ENCODE measurements at places on chromosomes 7 and 10. TPM values are rescaled to one million over a fixed set of nuclear protein-coding genes. Genes with fewer than 3 reads are reported as not detected.

The PRRT4 gene
- total RNA-seq: 1.5 TPM

The LIPF gene
- not detected for total RNA-seq

The LIPM gene
- total RNA-seq: not detected

The ANXA8L1 gene
- total RNA-seq: not detected

The VDAC2 gene
- 433 TPM for total RNA-seq

The SAMD9L gene
- total RNA-seq: 4.6 TPM

The DRGX gene
- not detected for total RNA-seq

The ANKRD7 gene
- total RNA-seq: 0.25 TPM

The PROSER2 gene
- total RNA-seq: 1.5 TPM

The CCDC172 gene
- total RNA-seq: not detected
